Occipital lobe (tissue), 3 donors: ENCODE measurements at places on chromosomes 3 and 15. TPM values are rescaled to one million over a fixed set of nuclear protein-coding genes. Genes with fewer than 3 reads are reported as not detected.

The TNIK gene
- total RNA-seq: 76.7 TPM

The CELSR3 gene
- 34.5 TPM for total RNA-seq

The SCAMP5 gene
- total RNA-seq: 51.3 TPM

The IGF2BP2 gene
- 27.0 TPM for total RNA-seq

The NRG4 gene
- total RNA-seq: not detected

GRCh38 chr3:129557548-129557894, 14.5 kb downstream of the H1-8 start:
- peak; percentile 19 for DNase-seq

DNA sequence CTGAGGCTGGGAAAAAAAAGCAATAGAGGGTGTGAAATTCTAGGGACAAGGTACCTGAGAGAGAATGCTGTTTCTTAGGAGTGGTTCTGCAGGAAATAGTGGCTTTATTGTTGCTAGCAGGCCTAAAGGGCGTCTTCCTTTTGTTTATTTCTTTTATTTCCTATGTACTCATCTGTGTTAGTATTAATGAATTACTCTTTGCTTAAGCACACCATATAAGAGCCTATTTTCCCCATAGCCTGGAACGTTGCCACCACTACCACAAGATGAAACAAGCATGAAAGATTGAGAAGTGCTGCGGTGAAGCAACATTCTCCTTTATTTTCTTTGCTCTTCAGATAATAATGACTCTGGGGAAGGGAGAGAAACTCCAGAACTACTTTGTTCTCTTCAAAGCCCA, 21.3 kb upstream of the GOLIM4 start:
- DNase-seq: no peak

DNA sequence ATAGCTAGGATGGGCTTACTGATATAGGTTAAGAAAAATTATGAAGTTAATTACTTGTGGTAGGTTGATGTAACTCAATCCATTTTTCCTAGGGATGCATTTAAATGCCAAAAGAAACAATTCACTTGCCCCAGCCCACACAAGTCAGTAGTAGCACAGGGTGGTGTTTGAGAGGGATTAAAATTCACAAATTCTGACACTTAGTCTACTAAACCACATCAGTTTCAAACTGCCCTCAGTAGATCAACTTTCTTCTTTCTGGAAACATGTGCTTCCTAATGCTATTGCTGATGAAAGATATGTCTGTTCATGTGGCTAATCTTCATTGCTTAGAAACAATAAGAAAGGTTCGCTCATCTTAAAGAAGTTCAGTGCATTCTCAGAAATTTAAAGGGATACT, 160.6 kb downstream of the EPHA3 start:
- DNase-seq: no peak

DNA sequence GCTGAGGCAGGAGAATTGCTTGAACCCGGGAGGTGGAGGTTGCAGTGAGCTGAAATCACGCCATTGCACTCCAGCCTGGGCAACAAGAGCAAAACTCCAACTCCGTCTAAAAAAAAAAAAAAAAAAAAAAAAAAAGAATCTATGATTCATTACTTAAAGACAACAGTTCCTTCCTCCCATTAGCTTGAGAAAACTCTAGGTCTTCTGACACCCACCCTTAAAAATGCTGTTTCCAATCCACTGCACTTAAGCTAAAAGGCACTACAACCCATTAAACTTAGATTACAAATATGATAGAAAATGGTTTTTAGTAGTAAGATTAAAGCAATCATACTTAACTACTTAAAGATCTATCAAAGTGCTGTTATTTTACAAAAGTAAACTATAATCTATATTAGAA, 40.0 kb upstream of the BHLHE40 start:
- DNase-seq: no peak

DNA sequence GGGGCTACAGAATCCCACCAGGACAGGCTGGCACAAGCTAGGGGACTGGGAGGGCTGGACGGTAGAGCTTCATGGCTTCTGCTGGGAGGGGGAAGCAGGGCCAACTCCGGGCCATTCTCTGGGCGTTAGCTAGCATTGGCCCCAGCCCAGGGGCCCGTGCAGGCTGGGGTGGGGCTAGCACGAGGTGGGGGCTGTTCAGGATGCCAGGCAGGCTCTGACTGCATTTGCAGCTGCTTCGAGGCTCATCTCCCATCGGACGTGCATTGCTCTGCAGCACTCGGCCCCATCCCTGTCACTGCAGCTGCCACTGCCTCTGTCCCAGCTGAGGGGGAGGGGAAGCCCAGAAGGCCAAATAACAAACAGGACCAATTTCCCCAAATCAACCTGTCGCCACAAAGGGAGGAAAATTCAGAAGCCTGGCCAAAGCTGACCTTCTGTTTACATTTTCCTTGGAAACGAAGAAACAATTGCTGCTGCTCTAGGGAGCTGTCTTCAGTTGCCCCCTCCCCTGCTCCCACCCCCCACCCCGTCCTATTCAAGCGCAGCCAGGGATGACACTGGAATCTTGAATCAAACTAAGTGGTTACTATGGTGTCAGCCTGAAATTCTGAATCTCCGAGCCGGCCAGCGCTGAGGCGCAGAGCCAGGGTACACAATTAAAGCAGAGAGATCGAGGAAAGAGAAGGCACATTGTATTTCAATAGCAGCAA, 138.8 kb upstream of the PRR20G start:
- DNase-seq: no peak

DNA sequence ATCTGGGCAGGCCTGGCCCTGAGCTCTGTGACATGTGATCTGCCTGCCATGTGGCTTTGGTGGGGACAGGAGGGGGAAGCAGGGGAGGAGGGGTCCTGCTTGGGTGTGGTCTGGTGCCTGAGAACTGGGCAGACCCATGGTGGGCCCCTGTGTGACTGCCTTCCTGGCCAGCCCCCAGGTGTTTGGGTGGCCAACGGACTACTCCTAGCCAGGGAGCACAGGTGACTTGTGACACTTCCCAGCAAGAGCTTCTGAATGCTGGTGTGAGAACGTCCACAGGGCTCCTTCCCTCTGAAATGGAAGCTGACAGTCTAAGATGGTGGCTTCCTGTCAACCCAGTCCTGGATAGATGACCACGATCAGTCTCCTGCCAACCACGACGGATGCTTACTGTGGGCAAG, 136.1 kb upstream of the MEF2A start:
- no peak for DNase-seq

- DNase-seq: peak; percentile 21
Measured at GRCh38 chr15:34436956-34437442, 609 bp downstream of the GOLGA8A start.

GRCh38 chr15:100572362-100572983, 29.5 kb downstream of the LINS1 start:
- DNase-seq: no peak

DNA sequence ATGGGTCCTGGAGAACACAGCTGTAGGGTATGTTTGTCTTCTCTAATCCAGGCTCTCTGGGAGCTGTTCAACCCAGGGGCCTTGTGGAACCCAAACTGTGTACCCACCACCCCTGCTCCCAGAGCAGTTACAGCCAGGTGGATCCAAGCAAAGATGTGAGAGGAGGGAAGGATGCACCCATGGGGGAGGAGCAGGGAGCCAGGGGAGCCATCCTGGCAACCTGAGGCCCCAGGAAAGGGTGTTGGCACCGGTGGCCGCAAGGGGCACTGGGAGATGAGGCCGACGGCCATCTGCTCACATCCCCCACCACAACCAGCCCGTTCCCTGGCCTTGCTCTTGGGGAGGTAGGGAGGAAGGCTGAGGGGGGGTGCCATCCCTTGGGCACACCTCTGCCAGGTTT, 43.2 kb downstream of the CMTM6 start:
- DNase-seq: no peak

GRCh38 chr3:1787094-1787493, 311.6 kb upstream of the CNTN4 start:
- DNase-seq: no peak

DNA sequence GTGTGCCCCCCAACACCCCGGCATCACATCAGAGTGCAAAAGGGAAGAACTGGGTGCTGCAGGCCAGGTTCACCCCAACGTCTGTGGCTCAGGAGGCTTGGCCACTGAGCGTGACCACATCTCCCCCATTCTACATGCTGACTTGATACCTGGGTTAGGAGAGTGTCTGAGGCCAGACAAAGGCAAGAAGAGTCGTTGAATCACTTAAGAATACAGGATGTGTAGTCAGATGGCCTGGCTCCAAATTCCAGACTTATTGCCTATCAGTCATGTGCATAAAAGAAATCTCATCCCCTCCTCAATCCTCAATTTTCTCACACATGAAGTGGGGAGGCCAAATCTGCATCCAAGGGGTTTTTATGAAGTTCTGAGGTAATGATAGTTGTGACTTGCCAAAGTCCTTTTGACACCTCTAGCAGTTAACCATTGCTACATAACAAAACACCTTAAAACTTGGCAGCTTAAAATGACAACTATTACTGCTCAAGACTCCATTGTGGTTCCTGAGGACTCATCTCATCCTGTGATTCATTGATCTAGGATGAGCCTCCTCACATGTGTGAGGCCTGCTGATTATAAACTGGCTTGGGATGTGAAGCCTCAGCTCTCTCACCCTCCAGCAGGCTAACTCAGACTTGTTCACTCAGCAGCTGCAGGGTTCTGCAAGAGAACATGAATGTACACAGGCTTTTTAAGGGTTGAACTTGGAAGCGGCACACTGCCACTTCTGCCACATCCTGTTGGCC, 138.8 kb upstream of the TLE3 start:
- no peak for DNase-seq
